Effector memory CD4-positive, alpha-beta T cell (primary cell): ENCODE measurements at places on chromosomes 5 and 9.

DNA sequence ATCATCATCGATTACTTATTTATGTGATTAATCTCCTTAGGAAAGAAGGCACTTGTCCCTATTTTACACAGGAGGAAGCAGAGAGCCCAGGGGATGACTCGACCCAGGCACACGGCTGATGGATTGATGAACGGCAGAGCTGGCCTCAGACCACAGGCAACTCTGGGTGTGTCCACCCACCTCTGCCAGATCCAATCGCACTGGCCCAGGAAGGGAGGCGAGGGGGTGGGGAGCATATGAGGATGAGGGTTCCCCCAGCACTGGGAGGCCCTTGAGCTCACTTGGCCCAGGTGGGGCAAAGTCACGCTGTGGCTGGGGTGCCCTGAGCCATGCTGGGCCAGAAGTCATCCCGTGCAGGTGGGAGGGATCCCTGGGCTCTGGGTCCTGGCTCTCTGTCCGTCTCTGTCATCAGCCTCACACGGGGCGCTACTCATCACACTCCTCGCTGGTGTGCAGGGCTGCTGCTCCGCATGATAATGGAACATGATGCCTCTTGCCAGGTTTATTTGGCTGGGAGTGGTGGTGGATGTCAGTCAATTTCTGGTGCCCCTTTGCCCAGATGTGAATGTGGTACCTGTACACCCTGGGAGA, 160.1 kb downstream of the GAPVD1 start:
- H3K4me3 ChIP-seq: no peak overlapping the region
- no peaks in the 10 kb centered on the region for H3K36me3 ChIP-seq
- H3K27ac ChIP-seq: no peak overlapping the region

DNA sequence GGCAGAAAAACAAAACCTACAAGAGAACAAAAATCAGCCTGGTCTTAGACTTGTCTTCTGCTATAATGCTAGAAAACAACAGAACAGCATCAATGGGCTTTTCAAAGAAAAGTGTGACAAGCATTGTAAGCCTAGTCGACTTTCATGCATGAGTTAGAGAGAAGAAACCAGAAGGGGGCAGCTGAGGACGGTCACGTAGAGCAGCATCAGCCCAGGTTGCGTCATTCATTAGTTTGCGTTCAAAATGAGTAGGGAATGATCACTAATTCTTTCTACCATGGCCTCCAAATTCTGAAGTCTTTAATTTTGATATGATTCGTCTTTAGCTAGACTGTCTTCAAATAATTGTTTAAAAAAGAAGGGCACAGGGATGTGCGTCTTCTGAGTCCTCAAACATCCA, 4.7 kb upstream of the ISCA1 start:
- peaks cover 6% of the 10 kb centered on the region for H3K4me1 ChIP-seq
- no peak for DNase-seq
- H3K4me3 ChIP-seq: no peak overlapping the region

DNA sequence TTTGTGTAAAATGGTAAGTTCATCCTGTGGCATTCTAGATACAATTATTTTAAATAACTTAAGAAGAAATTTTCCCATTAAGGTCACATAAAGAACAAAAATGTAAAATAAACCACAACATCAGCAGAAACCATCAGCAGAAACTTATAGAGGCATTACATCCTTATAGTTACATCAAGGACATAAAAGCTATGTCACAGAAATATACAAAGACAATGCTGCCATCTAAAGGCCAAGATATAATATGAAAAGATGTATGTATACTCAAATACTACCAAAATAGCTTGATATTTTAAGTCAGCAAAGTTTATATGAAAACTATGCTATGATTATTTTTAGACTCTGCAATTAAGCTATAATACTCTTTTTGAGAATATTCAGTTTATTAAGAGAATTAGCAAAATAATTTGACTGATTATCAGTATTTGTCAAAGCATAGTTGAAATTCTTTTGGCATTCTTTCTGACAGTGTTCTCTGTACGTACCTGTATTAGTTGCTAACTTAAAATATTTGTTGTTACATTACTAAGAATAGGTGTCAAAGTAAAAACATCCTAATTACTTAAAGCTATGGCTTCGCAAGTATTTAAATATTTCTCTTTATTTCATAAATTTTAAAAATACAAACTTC, 36.2 kb downstream of the FBXL17 start:
- DNase-seq: no peak
- H3K4me1 ChIP-seq: no peaks in the 10 kb centered on the region
- H3K36me3 ChIP-seq: no peaks in the 10 kb centered on the region

DNA sequence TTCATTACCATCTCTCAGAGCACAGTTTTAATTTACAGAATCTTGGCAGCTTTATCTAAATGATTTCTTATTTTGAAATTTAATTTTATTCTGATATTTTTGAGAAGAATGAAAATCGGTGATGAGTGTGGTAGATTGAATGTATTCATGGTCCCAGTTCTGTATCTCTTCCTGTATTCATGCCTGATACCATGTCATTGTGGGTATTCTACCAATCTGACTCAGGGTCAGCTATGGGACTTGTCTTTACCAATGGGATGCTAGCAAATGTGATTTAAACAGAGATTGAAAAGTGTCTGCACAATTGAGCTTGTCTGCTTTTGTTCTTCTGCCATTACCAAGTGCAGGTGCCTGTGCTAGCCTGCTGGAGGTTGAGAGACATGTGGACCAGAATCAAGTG, 17.8 kb upstream of the ZNF618 start:
- H3K4me3 ChIP-seq: no peak overlapping the region
- no peaks in the 10 kb centered on the region for H3K4me1 ChIP-seq
- H3K27me3 ChIP-seq: no peaks in the 10 kb centered on the region
- no peak for DNase-seq
- H3K27ac ChIP-seq: no peak overlapping the region

DNA sequence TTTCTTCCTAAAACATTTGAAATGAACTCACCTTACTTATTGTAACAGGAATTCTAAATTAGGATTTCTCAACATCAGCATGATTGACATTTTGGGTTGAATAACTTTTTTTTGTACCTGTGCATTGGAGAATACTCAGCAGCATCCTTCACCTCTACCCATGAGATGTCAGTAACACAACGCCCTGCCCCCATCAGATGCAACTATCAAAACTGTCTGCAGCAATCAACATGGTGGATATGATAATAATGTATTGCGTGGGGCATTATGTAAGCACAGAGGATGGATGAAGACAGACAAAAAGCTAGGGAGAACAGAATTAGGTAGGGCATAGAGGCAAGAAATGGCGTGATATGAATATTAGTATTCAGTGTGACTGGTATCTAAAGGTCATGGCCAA, 94.1 kb downstream of the PLK2 start:
- no peaks in the 10 kb centered on the region for H3K4me1 ChIP-seq
- H3K27ac ChIP-seq: no peak overlapping the region
- no peak for DNase-seq
- no peaks in the 10 kb centered on the region for H3K36me3 ChIP-seq
- H3K4me3 ChIP-seq: no peak overlapping the region
- H3K27me3 ChIP-seq: no peaks in the 10 kb centered on the region
